PC-3 (cell line): ENCODE measurements at places on chromosomes 11 and 22.

DNA sequence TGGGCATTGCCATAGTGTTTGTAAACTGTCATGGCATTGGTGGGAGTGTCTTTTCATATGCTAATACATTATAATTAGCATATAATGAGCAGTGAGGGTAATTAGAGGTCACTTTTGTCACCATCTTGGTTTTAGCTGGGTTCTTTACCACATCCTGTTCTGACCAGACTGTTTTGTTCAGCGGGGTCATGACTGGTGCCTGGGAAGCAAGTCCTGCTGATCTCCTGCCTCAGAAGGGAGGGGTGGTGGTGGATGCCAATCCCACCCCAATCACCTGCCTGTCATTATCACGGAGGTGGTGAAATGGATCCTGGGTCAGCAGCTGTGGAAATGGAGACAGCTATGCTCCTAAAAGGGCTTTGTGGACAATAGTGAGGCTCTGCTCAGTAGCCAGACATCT, 31.2 kb downstream of the IL18 start:
- no peak for DNase-seq

GRCh38 chr22:27260087-27260698, 541.4 kb downstream of the MN1 start:
- no peak for DNase-seq

DNA sequence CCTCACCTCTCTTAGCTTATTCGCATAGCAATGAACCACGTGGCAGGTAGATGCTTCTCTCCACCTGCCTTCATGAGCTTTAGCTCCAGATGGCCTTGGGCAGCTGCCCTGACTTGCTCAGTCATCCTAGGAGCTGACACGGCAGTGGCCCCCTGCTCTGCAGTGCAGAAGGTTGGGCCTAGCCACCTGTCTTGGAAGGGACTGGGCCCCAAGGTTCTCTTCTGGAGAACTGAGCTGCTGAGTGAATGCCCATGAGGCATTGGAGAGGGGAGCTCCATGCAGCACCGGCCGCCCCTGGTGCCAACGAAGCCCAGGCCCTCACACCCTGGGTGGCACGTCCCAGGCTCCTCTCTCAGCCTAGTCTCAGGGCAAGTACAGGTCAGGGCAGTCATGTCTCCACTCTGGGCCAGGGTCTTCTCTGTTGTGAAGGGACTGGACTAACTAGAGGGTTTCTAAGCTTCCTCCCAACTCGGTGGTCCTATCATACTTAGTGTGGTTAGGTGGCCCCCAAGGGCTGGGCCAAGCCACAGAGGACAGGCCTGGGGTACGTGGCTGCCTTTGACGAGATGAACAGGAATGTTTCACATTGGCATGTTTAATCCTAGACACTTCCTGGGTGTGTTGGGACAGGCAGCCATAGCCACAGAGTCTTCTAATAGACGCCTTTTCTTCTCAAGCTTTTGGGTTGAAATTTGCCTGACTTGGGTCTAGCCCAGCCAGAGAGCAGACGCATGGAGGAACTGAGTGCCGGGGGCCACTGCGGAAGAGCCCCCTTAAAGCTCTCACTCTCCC, 47.9 kb downstream of the ALX4 start:
- no peak for DNase-seq

DNA sequence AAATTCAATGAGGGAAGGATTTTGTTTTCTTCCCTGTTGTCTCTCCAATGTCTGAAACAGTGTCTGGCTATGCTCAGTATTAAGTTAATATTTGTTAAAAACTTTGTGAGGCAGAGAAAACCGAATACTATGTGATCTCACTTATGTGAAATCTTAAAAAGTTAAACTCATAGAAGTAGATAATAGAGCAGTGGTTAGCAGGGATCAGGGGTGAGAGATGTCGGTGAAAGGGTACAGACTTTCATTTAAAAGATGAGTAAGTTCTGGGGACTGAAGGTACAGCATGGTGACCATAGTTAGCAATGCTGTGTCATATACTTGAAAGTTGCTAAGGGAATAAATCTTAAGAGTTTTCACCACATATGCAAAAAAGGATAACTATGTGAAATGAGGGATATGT, 244.6 kb downstream of the AASDHPPT start:
- no peak for DNase-seq

GRCh38 chr11:8059571-8060011, 21.4 kb upstream of the TUB start:
- DNase-seq, result no peak
